ENCODE measurements at places on chromosomes 5 and 9.

- DNase-seq: no peak
Measured at GRCh38 chr9:8078641-8079140, 279.1 kb upstream of the DMAC1 start.

DNA sequence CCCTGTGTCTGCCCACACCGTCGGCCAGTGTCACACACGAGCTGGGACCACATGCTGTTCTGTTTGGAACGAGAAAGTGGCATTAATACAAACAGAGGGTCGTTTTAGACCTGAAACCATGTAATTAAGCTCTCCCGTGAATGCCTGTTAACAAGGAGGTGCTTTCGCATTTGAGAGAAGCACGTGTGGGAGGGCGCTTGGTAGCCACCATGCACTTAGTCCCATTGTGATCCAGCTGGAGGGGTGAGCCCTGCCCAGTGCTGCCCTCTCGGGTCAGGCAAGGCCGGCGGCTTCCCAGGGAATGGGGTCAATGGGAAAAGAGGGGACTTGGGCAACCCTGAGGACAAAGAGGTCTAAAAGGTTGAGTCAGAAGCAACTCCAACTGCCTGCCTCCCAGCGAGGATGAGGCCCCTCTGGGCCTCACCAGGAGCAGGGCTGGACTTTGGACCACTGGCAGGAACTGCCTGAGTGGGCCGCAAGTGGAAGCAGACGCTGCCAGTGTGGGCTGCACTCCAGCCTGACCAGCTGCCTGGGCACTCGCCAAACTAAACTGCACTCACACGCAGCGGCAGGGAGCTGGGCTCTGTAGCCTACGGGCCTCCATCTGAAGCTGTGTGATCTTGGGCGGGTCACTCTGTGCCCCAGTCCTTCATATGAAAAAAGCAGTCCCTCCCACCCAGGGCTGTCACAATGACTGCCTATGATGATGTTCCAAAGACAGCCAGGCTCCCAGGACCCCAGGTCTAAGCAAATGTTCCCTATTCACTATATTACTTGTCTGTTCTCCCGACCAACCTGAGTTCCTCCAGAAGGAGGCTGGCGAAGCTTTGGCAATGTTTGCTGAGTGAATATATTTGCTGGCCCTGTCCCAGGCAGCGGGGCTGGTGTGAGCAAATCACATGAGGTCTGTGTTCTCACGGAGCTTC lies 195.7 kb downstream of the CDK5RAP2 start:
- peak; percentile 83 for DNase-seq

DNA sequence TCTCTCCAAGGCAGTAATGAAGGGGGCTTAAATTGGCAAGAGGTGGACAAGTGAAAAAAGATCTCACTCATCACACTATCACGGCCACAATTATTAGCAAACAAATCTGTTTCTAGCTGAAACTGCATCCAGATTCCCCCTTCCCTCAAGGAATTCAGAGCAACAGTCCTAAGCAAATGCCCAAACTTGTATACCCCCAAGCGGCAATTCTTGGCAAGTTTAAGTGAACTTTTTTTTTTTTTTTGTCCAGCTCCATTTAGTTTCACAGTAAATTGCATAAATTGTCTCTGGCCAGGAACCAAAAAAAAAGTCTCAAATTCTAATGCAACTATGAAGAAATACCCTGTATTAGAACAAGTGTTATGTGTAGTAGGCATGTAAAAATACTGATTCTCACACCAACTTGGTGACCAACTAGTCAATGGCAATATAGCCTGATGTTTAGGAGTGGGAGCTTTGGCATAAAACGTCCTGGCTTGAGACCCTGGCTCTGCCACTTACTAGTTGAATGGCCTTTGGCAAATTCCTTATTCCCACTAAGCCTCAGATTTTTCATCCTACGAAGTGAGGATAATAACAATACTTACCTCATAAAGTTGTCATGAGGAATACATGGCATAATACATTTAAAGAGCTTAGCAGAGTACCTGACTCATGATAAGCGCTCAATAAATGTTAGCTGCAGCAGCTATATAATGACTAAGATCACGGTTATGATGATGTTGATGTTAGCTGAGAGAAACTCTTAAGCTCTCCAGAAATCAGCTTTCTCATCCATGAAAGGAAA lies 193.2 kb downstream of the ADAMTSL1 start:
- DNase-seq: no peak

DNA sequence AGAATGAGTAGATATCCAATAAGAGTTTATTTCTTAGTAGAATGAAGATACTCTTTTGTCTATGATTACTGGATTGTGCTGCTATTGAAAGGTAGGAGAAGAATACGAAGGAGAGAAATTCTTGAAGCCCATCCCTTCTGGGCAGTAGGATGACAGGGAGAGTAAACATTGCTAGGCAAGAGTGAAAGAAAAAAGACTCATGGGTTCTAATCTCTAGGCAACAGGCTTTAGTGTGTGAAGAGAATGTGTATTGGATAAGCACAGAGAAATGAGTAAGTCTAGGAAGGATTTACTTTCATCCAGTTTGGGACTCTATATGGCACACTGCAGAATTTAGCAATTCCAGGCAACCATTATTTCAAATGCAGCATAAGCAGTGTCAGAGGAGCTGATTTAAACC lies 216.0 kb downstream of the GABRG2 start:
- DNase-seq: no peak

- no peak for DNase-seq
Measured at GRCh38 chr5:156798201-156798600, 51.9 kb upstream of the PPP1R2B start.

GRCh38 chr5:143032581-143032836 lies 262.3 kb downstream of the ARHGAP26 start:
- DNase-seq: no peak

- DNase-seq: peak; percentile 11
Measured at GRCh38 chr9:116905171-116905588, 218.1 kb downstream of the TRIM32 start.

GRCh38 chr5:74240783-74241750 lies 399.5 kb downstream of the ENC1 start:
- no peak for DNase-seq

DNA sequence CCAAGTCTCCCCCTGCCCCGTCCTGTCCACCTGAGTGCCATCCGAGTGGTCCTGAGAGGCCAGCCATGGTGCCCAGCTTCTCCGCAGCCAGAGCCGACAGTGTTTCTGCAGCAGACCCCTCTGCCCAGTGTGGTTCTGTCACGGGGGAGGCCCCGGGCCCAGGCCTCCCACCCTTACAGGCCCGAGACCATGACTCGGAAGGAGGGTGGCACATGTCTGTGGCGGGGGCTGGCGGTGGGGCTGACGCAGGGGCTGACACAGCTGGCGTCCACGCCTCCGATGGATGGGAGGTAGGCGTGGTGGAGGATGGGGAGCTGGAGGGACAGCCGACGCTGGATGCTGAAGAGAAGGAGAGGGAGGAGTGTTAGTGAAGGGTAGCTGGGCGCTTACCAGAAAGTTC lies 35.0 kb upstream of the TBC1D2 start:
- no peak for DNase-seq

DNA sequence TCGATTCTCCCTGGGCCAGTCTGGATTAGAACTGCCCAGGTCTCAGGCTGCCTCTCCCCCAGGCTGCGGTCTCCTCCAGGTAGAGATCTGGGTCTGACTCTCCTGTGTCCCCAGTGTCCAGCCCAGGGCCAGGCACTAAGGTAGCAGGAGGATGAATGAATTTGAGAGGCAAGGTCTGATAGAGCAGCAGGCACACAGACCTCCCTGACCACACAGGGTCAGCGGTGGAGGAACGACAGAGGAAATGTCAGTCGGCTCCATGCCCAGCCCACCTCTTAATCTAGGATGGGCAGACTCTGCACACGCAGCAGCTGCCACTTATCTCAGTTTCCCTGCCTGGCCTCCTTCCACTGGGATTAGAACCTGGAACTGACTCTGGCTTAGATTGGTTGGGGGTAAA lies 272.7 kb upstream of the MVB12B start:
- DNase-seq: no peak

GRCh38 chr5:75993643-75994520 lies 89.3 kb upstream of the SV2C start:
- no peak for DNase-seq

DNA sequence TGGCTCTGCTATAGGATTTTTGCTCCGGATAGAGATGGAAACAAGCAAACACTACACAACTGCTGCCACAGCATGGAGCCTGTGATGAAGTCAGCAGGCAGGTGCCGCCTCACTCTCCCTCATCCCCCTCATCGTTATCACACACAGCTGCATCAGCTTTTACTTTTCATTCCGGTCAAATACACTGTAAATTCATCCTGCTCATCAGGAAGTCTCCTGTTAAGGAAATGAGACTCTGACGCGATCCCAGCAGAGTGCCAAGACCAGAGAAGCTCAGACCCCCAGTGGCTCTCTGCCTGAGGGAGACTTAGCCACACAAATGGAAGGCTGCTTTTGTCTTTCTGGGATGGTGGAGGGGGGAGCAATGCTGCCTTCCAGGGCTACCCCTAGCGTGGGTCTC lies 270.2 kb downstream of the ELAVL2 start:
- DNase-seq: peak; percentile 90

DNA sequence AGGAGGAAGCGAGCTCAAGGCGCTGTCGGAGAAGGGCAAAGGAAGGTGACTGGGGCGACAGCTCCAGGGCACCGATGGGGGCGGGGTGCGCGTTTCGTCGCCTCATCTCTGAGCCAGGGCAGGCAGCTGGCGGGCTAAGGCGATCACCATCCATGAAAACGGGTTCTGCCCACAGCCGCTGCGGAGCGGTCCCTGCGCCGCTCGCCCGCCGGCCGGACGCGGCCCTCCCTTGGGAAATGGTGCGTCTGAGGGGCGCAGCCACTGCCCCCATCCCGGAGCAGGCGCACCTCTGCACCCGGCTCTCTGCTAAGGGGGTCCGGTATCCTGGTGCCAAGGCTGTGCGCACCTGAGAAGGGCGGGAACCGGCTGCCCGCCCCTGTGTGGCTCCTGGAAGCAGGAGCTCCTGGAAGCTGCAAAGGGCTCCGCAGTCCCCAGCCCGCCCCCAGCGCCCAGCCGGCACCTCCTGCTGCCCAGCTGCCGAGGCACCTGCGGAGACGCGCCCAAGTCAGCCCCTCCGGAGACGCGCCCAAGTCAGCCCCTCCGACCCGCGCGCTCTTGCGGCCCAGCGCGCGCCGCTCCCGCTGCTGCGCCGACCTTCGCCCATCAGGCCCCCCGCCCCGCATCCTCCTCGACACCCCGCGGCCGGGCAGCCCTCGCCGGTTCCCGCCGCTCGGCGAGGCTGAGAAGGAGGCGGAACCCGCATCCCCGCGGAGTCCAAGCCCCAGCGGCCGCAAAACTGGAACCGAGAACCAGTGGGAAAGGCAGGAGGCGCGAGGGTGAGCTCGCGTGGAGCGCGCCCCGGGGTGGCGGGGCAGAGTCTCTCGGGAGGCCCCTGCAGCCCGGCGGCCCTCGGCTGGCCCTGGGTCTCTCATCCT lies 757 bp downstream of the ANKRD34B start:
- DNase-seq: peak; percentile 65

- DNase-seq: no peak
Measured at GRCh38 chr5:132887283-132887682, 13.8 kb downstream of the LEAP2 start.

GRCh38 chr5:164002628-164003027 lies 497.2 kb downstream of the MAT2B start:
- DNase-seq: no peak

- no peak for DNase-seq
Measured at GRCh38 chr5:125829349-125829748, 593.9 kb upstream of the GRAMD2B start.

GRCh38 chr5:181217111-181217802 lies 5.8 kb upstream of the TRIM41 start:
- no peak for DNase-seq

DNA sequence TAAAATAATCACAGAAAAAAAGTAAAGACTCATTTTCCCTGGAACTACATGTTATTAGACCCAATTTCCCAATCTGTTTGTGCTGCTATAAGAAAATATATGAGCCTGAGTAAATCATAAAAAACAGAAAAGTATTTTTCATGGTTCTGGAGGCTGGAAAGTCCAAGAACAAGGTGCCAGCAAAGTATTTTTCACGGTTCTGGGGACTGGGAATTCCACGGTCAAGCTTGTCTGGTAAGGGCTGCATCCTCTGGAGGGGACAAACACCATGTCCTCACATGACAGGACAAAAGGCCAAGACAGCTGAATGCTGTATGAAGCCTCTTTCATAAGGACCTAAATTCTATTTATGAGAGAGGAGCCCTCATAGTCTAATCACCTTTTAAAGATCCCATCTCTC lies 172.3 kb downstream of the PLPPR1 start:
- no peak for DNase-seq

DNA sequence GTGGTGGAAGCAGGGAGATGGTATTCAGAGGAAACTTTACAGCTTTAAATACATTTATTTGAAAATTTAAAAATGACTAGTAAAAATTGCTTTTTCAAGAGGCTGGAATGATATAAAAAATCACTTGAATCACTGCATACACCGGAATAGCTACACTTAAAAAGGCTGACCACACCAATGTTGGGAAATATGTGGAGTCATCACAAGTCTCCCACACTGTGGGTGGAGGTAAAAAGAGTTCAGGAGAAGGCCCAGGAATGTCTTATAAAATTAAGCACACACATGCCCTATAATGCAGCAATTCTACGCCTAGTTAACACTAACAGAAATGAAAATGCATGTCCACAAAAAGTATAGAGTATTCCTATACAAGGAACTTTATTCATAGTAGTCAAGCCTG lies 198.1 kb downstream of the ROR2 start:
- no peak for DNase-seq

GRCh38 chr9:127336506-127337352 lies 60.2 kb upstream of the SLC2A8 start:
- no peak for DNase-seq

Data from NCI-H146 (cell line).